ENCODE measurements at places on chromosomes 7 and 10.

DNA sequence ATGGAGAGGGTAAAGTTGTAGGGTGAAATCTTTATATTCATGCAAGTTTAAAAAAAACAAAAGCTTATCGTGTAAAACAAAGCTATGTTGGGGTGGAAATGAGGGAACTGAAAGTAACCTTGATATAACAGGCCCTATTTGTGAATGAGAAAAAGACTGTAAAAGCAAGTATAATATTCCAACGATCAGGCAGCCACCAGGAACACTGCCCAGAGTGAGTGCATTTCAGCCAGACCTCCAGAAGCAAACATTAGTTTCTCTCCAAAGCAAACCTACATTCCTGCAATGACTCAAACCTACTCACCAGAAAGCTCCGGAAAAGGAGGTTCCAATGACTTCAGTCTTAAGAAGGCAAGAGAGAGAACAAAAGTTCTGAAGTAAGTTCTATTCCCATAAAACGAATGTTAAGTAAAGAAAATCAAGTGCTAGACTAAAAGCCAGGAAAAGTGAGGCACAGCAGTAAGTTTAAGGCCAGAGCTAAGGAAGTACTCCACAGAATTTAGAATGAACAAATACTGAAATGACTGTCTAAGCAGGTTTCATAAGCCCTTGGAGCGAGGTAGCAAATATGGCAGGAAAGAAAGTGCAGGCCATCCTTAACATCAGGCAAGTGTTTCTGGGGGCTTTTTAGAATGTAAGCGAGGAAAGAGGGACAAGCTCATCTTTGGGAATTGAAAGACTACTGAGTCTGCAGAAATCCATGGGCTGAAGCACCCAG lies 493.1 kb downstream of the XPNPEP1 start:
- DNase-seq, result no peak

- DNase-seq, result no peak
Measured at GRCh38 chr10:92156874-92157773, 133.8 kb downstream of the CPEB3 start.

DNA sequence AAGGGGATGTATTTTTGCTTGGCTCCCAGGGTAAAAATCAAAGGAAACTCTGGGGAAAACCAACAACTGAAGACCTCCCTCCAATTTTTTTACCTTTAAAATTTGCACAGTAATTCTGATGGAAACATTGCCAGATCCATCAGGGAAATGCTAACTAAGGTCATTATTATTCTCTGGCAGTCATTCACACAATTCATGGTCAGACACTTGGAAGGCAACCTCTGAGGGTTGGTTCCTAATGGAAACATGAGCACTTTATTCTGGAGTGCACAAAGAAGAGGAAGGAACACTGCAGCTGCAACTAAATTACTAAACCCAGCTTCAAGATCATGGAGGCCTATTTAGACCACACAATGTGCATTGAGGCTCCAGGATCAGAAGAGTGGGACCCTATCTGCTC lies 34.2 kb downstream of the SRI start:
- no peak for DNase-seq

GRCh38 chr7:155210356-155210755 lies 87.3 kb upstream of the INSIG1 start:
- DNase-seq, result no peak

- peak; percentile 49 for DNase-seq
Measured at GRCh38 chr7:124765401-124766352, at the start of gene GPR37. Gene GPR37, minus strand, starts transcription at chr7:124765792. Its CDS starts 816 bp downstream, at chr7:124764976.

- no peak for DNase-seq
Measured at GRCh38 chr10:82574081-82574480, 699.1 kb downstream of the NRG3 start.

- no peak for DNase-seq
Measured at GRCh38 chr10:114584419-114584818, 73.7 kb downstream of the ABLIM1 start.

- DNase-seq, result no peak
Measured at GRCh38 chr10:126833542-126833941, 71.7 kb upstream of the DOCK1 start.

DNA sequence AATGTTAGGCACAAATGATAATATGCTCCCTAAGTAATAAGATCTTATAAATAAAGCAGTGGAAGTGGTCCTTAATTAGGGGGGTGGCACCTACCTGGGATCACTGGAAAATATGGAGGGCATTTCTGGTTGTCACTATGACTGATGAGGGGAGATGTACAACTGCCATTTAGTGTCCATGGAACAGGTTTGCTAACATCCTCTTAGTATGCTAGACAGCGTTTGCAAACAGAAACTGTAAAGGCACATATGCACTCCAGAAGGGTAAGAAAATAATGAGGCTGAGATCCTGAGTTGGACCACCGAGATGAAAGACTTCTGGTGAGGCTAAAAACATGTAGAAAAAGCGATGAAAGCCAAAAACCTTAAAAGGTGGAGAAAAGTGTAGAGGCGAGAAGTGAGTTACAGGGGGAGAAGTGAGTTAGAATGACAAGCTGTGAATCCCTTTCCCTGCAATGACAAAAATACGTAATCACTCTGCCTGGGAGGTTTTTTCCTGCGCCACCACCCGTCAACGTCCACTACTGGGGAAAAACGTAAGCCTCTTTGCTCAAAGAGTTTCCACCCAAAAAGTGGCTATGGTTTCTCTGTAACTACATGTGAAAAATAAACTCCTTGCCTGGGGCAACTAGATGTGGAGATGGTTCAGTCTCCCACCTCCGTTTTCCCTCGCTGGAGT lies 767 bp downstream of the KRIT1 start:
- no peak for DNase-seq

- no peak for DNase-seq
Measured at GRCh38 chr10:72000073-72001032, 36.2 kb downstream of the CHST3 start.

DNA sequence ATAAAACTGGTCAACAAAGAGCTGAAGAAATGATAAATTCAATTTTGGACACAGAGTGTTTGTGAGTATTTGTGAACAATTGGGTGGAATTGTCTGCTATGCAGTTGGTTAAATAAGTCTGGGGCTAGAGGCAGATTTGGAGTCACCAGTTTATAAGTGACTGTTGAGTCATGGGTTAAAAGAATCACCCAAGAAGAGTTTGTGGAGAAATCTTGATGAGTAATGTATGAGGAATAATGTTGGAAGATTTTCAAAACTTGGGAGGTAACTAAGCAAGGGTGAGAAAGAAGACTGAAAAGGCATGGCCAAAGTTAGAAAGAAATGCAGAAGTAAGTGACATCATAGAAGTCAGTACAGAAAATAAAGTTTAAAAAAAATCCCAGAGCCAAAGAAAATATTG lies 750.7 kb downstream of the MAGI2 start:
- DNase-seq, result no peak

DNA sequence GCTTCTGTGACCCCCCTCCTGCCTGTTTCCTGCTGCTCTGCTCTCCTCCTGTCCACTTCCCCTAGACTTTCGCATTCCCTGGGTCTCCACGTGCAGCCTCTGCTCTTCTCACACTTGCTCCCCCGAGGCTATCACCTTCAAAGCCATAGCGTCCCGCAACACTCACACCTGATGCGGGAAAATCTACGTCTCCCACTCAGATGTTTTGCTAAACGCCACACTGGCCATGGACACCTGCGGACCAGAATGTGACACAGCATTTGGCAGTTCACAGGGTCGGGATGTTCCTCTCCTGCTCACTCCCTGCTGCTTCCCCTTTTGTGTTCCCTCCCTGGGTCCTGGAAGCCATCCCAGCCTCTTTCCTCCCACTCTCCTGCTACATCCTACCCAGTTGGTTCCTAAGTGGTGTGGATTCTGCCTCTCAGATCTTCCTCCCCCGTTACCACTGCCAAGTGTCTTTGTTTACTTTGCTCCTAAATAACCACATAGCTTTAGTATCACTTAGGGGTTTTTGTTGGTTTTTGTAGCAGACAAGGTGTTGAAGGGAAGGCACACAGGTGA lies 33.7 kb upstream of the RBM33 start:
- DNase-seq, result no peak

- no peak for DNase-seq
Measured at GRCh38 chr7:17965603-17966002, 25.3 kb upstream of the SNX13 start.

DNA sequence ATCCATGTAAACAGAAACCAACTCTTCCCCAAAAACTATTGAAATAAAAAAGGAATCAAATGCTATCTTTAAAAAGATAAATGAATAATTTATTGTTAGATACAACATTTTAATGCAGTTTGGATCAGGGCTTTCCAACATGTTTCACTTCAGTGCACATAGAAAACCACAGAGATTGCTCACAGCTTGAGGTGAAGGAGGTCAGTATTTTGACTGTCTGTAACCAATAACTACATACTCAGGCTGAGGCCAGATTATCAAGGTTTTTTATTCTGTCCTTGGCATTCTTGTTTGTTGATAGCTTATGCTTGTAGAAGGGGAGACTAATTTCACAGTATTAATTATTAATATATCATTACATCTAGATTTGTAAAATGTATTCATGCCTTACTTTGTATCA lies 195.5 kb downstream of the PRKG1 start:
- no peak for DNase-seq

GRCh38 chr10:127370601-127371000 lies 174.2 kb upstream of the INSYN2A start:
- DNase-seq, result no peak

DNA sequence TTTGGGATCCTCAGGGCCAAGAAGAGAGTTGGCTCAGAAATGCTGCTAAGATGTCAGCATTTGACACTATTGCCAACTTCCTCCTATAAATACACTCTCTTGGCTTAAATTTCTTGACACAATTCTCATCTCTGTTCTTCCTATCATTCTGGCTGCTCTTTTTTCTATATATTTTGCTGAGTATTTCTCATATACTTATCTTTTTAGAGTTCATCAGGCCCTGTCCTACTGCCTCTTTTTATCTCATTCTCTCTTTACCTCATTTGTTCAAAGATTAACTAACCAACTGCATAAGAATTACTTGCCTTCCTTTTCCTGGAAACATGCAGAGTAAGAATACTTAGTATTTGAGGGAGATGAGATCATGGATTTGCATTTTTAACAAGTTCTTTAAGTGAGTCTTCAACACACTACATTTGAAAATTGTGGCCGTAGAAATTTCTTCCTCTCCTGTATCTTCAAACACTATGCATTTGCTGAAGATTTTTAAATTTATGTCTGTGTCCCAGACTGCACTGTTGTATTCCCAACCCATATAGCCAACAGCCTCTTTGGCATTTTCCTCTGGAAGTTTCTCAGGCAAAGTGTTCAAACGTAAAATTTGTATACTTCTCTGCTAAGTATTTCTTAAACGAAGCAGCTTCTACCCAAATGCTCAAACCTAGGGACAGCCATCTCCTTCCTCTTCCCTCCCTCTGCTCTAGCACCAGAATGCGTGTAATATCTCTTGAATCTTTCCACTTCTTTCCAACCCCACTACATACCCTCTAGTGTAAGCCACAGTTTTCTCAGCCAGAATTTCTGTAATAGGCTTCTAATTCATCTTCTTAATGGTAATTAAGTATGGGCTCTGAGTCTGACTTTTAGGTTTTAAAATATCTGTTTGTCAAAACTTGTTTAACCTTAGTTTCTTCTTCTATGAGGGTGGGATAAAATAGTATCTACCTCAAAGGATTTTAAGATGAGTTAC lies 35.5 kb downstream of the ARL4A start:
- no peak for DNase-seq

- peak; percentile 37 for DNase-seq
Measured at GRCh38 chr7:77415823-77416620, at the start of gene GSAP. Gene GSAP, minus strand, starts transcription at chr7:77416349. Its CDS starts 28 bp downstream, at chr7:77416321.

DNA sequence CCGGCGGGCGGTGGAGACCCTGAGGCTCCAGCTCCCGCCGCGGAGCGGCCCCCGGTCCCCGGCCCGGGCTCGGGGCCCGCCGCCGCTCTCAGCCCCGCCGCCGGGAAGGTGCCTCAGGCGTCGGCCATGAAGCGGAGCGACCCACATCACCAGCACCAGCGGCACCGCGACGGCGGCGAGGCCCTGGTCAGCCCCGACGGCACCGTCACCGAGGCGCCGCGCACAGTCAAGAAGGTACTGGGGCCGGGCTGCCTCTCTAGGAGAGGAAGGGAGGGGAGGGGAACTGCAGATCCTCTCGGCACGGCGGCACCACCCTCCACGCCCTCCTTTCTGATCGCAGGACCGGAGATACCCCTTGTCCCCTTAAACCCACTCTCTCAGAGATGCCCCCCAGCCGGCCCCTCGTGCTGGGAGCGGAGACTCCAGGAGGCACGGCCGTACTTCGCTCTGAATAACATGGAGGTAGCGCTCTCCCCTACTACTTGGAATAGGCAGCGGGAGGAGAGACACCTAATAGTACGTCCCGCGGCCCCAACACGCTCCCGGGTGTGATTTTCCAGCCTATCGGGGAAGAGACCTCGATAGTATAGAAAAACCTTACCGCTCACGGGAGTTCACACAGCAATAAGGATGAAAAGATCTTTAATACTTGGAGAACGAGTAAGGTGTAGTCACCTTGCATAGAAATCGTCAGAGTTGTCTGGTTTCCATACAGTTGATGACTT lies 538 bp downstream of the AHCYL2 start:
- peak; percentile 73 for DNase-seq

DNA sequence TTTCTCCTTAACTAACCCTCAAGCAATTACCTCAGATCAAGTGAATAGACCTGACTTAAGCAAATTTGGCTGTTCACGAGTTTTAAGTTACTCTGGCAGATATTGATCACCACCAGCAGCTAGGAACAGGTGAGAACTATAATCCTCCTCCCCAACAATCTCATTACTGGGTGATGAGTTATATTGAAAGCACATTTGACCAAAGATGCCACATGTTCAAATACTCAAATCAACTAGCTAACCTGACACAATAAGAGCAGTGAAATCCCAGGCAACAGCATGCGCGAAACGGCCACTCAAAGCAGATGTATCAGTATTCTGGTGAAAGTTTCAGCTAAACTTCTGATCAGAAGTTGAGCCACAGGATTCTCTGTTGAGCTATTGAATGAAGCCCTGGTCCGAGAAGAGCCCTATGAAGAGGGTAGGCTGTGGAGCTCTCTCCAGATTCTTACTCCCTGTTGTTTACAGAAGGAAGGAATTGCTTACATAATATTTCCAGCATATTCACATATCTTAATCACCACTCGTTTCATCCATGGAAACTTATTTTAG lies 52.6 kb downstream of the CAV1 start:
- DNase-seq, result peak; percentile 30

GRCh38 chr10:96673318-96674099 lies 46.8 kb downstream of the PIK3AP1 start:
- no peak for DNase-seq

DNA sequence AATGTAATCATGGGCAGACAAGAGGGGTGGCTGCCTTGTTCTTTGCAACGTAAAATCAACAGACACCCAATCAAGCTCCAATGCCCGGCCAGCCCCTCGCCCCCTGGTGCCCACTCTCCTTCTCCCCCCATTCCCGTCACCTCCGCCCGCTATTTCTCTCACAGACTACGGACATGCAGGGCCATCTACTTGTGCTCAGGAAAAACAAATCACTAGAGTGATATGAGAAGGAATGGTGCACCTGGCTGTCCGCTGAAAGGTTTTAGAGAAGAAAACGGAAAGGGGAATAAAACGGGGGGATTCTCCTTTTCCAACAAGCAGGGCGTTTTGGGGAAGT lies 396 bp downstream of the GRM8 start:
- DNase-seq, result no peak

GRCh38 chr7:86749741-86750665 lies 106.3 kb downstream of the GRM3 start:
- no peak for DNase-seq

- DNase-seq, result no peak
Measured at GRCh38 chr10:80158598-80159127, 26.1 kb downstream of the PLAC9 start.

GRCh38 chr7:1159891-1160669 lies at the start of gene ZFAND2A:
Gene ZFAND2A, minus strand, starts transcription at chr7:1160196. Its CDS starts 1,984 bp downstream, at chr7:1158212.
- DNase-seq, result peak; percentile 99
